ENCODE measurements at places on chromosomes 12 and 14.

GRCh38 chr12:16594797-16595196 lies 11.2 kb downstream of the LMO3 start:
- DNase-seq: no peak

DNA sequence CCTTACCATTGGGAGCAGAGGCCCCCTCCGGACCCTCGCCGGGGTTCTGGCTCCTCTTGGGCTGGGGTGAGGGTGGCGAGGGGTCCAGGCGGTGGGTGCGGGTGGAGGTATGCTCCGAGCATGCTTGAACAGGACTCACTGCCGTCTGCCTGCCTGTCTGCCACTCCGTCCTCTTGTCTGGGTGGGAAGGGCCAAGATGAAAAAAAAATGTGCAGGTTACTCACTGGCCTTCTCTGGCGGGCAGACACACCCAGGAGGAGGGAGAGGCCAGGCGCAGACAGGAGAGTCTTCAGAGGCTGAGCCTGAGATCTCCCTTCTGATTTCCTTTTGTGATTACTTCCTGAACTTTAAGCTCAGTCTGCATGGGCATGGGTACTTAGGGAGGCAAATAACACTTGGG lies 76.1 kb downstream of the STON2 start:
- no peak for DNase-seq

GRCh38 chr12:89756585-89757398 lies 48.2 kb upstream of the ATP2B1 start:
- DNase-seq: no peak

DNA sequence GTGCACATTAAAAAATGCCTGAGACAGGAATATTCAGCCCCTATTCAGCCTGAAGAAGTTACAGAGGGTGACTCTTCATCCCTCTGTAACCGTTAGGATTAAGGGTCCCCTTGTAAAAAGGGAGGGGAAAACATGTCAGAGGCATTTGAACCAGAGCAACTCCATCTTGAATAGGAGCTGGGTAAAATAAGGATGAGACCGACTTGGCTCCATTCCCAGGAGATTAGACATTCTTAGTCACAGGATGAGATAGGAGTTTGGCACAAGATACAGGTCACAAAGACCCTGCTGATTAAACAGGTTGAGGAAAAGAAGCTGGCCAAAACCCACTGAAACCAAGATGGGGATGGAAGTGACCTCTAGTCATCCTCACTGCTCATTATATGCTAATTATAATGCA lies 19.9 kb upstream of the MDM1 start:
- DNase-seq: no peak

GRCh38 chr14:33359288-33359881 lies 420.7 kb downstream of the NPAS3 start:
- no peak for DNase-seq

- no peak for DNase-seq
These were observed 6.0 kb upstream of the SPTLC2 start for GRCh38 chr14:77622366-77622961.

DNA sequence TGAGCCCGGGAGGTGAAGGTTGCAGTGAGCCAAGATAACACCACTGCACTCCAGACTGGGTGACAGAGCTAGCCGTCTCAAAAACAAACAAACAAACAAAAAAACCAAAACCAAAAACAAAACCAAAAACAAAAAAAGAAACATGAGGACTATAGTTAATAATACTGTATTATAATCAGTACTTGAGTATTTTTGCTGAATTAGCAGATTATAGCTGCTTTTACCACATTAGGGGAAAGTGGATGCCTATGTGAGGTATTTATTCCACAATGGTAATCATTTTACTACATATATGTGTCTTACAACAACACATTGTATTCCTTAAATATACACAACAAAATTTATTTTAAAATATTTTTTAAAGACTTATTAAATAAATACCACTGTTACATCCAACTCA lies 101.4 kb upstream of the PPP4R3A start:
- DNase-seq: no peak

GRCh38 chr12:102800565-102800964 lies 116.5 kb downstream of the PAH start:
- no peak for DNase-seq

DNA sequence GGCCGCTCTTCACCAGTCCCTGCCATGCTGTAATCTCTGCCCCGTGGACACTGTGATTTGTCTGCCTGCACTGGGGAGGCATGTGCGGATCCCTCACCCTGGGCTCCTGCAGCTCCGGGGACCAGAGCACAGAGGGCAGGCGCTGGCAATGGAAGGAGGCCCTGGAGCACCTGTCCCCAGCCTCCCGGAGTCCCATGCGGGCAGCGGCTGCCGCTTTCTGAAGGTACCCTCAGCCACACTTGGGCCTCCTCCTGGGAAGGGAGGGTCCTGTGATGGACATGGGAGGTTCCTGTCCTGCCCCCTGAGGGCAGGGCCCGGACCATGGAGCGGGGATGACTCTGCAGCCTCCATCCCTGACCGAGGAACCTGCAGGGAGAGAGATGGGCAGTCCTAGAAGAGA lies 297.4 kb upstream of the SFSWAP start:
- DNase-seq: no peak

DNA sequence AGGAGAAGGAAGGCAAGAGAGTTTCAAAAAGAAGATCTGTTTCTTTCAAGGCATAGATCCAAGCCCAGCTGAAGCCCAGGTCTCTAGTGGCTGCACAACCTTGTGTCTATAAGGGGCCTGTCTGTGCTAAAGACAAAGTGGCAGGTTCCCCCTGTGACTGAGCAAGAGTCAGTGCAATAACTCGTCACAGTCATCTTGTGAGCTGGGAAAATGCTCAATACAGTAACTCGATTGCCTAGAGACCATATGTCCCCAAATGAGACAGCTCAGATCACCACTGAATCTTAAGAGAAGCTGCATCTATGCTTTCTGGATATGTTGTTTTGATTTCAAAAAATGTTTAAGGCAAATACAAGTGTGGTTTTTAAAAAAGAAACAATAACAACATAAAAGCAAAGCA lies 24.2 kb downstream of the ST8SIA1 start:
- DNase-seq: no peak

DNA sequence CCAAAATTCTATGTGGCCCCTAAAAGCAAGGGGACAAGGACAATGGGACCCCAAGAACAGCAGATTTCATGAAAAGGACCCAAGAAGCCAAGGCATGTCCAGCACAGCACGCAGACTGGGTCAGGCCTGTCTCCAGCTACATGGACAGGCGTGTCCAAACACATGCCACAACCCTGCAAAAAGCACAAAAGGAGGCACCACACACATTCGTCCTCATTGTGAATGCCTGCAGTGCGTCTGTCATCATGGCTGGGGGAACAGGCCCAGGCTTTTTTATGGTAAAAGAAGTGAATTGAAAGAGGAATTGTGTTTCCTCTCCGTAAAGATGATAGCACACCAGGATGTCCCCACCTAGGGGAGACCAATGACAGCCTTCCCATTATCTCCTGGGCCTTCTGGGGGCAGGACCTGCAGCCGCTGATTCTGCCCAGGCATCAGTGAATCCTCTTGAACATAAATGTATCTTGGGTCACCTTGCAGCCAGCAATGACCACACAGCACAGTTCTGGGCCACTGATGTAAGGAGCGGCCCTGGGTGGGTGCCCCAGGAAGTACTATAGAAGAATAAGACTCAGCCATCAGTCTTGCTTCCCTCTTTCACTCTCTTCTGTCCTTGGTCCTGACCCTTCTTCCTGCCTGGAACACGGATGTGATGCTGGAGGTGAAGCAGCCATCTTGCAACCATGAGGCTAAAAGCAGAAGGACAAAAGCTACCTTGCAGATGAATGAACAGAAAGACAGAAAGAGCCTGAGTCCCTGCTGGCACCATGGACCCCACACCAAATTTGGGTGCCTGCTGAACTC lies 29.8 kb upstream of the C14orf180 start:
- DNase-seq: no peak

DNA sequence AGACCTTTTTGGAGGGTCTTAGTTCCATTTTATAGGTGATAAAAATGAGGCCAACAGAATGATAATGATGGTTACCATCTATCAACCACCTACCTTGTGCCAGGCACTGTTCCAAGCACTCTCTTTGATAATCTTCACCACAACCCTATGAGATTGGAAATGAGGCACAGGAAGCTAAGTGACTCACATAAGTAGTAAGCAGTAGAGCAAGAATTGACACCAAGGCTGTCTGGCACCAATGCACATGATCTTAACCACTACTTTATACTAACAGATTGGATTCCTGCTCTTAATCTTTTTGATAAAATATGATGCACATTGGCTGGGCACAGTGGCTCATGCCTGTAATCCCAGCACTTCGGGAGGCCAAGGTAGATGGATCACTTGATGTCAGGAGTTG lies 91.4 kb downstream of the DRAM1 start:
- DNase-seq: no peak

DNA sequence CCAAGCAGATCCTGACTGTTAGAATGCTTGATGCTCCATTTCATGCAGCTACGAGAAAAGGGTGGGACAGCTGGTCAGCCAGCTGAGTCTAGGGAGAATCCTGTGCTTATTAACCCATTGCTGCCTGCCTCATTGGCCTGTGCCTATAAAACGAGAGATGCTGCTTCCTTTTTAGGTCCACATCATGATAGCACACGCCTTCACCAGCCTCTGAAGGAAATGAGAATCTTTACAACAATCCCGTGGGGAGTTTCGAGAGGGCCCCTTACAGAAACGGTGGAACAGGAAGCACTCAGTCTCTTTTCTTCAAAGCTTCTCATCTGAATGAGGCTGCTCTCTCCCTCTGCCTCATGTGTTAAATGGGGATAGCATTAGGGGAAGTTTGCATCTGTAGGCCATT lies 147.3 kb upstream of the RFLNA start:
- no peak for DNase-seq

DNA sequence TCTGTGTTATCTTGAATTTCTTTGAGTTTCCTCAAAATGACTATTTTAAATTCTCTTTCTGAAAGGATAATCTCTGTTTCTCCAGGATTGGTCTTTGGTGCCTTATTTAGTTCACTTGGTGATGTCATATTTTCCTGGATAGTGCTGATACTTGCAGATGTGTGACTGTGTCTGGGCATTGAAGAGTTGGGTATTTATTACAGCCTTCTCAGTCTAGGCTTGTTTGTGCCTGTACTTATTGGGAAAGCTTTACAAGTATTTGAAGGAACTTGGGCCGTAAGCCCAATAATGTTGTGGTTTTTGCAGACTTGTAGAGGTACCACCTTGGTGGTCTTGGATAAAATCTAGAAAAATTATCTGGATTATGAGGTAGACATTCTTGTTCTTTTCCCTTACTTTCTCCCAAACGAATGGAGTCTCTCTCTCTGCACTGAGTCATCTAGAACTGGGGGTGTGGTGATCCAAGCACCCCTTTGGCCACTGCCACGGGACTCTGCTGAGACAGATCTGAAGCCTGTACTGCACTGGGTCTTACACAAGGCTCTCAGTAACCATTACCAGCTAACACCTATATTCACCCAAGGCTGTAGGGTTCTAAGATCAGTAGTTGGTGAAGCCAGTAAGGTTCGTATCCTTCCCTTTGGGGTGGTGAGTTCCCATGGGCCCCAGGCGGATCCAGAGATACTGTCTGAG lies 703.7 kb upstream of the MGAT4C start:
- DNase-seq: no peak

DNA sequence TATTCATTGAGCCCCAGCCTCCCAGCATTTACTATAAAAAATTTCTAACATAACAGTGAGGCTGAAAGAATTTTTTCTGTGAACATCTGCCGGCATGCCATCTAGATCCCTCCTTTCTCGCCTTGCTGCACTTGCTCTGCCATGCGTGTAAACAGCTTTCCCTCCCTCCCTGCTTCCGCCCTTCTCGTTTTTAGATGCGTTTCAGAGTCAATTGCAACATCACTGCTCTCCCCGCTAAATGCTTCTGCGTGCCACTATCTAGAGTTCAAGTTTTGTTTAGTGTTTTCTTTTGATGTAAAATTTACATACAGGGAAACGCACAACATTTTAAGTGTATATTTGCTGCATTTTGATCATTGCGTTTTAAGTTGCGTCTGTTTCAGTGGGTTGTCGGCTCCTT lies 83.6 kb downstream of the CCDC92 start:
- DNase-seq: no peak

GRCh38 chr14:92316937-92317336 lies 6.0 kb upstream of the SLC24A4 start:
- no peak for DNase-seq

GRCh38 chr12:227286-227915 lies 13.4 kb upstream of the SLC6A12 start:
- no peak for DNase-seq

GRCh38 chr14:37027188-37027824 lies 145.1 kb downstream of the SLC25A21 start:
- DNase-seq: no peak

DNA sequence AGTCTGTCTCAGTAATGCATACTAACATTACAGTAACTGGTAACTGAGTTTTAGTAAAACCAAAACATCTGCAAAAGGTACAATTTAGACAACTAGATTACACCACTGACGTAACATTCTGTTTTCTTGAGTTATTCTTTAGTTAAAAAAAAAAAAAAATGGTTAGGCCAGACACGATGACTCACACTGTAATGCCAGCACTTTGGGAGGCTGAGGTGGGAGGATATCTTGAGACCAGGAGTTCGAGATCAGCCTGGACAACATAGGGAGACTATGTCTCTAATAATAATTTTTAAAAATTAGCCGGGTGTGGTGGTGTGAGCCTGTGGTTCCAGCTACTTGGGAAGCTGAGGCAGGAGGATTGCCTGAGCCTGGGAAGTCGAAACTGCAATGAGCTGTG lies 34.1 kb downstream of the AP5M1 start:
- no peak for DNase-seq

- DNase-seq: no peak
These were observed 250.6 kb downstream of the KSR2 start for GRCh38 chr12:117718141-117718540.

DNA sequence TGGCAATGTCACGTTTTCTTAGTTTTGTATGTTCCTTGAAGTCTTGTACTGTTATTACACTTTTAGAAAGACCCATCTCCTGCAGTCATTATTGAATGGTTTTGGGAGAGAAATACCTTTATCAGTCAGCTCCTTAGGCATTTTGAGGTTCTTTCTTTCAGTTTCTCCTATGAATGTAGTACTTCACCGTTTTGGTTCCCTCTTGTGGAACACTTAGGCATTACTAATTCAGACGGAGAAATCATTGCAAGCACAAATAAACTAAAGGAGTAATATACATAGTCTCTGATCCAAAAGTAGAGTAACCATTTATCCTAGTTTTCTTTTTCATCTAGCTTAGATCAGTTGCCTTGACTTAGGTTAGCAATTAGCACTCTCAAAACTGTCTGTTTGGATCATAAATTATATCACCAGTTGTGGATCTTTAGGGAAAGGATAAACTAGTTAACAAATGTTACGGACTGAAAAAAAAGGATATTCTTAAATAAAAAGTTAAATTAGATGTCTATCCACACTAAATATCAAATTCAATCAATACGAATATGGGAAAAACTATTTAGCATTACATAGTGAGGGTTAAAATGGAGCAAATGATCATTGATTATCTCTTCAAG lies 1538.3 kb upstream of the SEL1L start:
- no peak for DNase-seq
